ENCODE measurements at places on chromosomes 12 and 14.

GRCh38 chr12:38690646-38691045 lies 214.7 kb downstream of the CPNE8 start:
- no peak for DNase-seq

DNA sequence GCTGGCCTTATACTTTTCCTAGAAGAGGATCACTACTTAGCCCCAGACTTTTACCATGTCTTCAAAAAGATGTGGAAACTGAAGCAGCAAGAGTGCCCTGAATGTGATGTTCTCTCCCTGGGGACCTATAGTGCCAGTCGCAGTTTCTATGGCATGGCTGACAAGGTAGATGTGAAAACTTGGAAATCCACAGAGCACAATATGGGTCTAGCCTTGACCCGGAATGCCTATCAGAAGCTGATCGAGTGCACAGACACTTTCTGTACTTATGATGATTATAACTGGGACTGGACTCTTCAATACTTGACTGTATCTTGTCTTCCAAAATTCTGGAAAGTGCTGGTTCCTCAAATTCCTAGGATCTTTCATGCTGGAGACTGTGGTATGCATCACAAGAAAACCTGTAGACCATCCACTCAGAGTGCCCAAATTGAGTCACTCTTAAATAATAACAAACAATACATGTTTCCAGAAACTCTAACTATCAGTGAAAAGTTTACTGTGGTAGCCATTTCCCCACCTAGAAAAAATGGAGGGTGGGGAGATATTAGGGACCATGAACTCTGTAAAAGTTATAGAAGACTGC lies 1.5 kb downstream of the MGAT2 start:
- DNase-seq: no peak

- no peak for DNase-seq
Observed at GRCh38 chr12:29398495-29398894, 17.5 kb upstream of the ERGIC2 start.

- DNase-seq: no peak
Observed at GRCh38 chr12:116306506-116306905, 29.0 kb upstream of the MED13L start.

GRCh38 chr12:93786656-93787397 lies 109.7 kb downstream of the CRADD start:
- no peak for DNase-seq

DNA sequence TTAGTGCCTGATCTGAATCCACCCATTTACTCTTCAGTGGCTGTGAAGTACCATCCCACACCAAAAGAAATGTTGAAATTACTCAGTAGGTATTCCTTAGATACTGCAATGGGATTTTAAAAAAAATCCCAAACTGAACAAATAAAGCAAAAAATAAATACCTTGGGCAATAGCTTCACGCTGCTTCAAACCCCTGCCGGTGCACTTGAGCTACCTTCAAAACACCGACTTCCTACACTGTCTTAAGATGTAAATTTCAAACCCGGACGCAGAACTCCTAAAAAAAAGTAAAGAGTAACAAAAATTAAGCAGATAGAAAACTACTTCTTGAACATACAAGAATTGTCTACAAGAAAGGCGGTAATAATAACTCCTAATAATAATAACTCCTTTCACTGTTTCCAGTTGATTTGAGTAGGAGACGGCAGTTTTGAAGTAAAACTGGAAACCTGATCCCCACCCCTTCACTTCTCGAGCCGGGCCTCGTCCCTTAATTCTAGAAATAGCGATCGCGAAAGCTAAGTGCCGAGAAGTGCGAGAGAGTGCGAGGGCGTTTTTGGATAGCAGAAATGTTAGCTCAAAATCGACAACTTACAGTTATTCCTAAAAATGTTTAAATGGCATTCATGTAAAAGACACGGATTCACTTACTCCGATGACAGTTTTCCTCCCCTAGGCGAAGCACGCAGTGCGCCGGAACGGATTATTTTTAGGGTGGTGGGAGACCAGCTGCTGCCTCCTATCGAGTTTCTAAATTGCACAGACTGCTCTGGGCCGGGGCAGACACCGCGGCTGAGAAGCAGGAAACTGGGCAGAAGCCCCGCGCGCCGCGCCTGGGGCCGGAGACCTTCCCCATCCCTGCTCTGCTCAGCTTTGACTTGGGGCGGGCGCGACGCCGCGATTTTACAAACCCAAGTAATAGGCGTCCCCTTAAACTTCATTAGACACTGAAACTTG lies at the start of gene ABCC9:
Gene ABCC9, minus strand, starts transcription at position 878 of the 957 bp plus-strand sequence. CDS start 4,752 bp downstream, outside the sequence.
- DNase-seq: no peak

DNA sequence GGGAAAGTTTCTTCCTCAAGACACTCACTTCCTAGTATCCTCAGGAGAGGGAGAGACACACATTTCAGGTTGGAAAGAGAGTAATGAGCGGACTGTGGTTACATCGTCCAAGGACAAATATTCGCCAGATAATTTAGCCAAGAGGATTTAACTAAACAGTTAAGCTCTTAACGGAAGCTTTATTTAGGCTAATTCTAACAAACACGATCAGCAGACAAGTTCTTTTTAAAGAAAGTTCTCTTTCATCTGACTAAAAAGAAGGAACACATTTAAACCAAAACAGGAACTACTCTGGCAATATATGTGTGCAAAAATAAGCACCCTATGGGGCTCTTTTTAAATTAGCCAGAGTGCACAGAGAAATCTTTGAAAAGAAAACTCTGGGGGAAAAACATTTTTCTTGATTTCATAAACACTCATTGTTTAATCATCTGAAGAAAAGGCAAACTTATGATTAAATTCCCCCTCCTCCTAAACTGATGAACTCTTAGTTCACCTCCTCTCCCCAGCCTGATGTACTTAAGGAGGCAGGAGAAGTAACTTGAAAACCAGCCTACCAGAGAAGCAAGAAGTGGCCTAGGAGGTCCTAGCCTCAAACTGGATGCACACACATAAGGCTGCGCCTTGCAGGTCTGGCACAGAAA lies 13.3 kb upstream of the BTG1 start:
- no peak for DNase-seq

DNA sequence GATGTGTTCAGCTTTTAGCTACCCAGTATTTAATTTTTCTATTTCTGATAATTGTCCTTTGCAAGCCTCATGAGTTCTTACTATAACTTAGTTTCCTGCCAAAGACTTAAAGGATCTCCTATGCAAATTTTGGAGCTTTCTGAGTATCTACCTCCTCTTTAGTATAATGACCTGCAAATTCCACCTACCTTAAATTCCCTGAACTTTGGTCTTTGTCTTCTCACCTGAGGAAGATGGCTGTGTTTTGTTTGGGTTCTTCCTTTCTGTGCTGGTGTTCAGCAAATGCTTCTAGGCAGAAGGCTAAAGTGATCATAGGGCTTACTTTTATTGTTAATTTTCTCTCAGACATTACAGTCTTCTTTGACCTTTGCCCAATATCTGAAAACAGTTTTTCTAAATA lies 142.8 kb downstream of the FUT8 start:
- no peak for DNase-seq

GRCh38 chr12:131113568-131114270 lies 160.0 kb downstream of the ADGRD1 start:
- no peak for DNase-seq

DNA sequence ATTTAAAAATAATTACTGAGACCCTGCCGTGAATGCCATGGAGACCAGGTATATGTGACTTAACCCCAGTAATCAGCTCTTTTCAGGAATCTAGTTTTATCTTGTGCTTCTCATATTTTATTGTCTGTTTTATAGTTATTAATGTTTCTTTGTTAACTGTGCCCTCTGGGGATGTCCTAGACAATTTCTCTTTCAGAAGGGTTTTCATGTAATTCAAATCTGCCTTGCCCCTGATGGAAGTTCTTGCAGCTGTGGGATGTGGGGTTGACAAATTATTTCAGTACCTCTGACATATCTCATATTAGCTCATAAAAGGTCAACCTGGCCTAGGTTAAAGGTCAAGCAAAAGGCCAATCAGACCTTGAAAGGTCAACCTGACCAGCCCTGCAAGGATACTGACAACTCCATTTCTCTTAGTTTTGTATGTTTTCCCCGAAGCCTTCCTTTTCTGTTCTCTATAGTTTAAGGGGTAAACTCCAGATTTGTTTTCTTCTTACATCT lies 182.3 kb downstream of the SLC41A2 start:
- no peak for DNase-seq

- DNase-seq: no peak
Observed at GRCh38 chr12:49930515-49931288, 19.8 kb upstream of the AQP2 start.

DNA sequence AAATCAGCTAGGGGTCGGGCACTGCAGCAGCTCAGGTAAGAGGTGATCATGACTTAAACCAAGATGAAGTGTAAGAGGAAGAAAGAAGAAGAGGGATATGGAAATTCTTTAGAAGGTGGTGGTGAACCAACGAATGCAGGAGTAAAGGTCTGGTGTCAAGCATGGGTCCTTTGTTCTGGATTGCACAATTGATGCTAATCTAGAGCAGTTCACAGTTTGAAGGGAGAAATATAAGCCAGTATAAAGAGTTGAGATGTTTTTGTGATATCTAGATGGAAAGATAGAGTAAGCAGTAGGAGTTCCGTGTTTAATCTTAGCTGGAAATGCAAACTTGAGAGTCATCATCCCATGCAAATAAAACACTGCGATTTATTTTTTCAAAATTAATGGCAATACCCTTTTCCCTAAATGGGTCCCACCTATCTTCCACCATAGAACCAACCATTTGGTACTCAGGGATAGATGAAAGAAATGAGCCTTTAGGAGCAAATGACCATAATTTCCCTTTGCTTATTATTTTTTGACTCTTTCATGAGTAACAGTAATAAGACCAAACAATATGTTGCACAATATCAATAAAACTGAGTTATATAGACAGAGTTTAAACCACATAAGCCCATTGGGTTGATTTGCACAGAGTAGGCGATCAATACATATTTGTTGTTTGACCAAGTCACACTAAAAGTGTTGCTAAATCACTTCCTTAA lies 15.0 kb upstream of the MGP start:
- DNase-seq: no peak
